NCI-H526 (cell line): ENCODE measurements at places on chromosomes 11 and 22.

DNA sequence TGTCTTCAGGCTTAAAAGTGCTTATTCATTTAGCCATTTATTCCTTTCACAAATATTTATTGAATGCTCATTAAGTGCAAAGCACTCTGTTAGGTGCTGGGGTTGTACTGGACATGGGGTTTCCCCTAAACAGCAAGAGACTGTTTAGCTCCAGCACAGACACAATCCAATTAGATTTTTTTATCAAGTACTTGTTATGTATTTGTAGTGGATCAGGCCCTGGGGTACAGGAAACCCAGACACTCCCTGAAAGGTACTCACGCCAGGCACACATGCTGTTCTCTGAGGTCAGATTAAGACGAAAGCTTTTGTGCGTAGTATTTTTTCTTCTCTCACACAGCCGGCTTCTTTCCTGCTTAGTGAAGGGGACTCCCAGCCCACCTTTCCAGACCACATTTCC lies 218.1 kb upstream of the PLET1 start:
- no peak for DNase-seq

- DNase-seq, result no peak
These were observed 57.8 kb downstream of the RBFOX2 start for GRCh38 chr22:35970616-35971455.

DNA sequence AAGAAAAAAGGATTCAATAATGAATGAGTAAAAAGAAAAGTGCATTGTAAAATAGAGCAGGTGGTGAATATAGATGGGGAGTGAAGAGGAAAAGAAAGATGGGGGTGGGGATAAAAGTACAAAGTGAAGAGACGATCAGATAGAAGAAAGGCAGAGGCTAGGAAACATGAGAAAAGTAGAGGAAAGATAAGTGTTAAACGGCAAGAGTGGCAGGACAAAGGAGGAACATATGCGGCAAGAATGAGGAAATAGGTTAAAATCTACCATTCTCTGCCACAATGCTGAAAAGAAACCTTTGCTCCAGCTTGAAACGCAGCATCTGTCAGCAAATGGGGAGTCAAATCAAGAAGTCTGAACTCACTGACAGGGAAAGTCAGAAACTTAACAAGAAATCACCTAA lies 6.8 kb downstream of the FUT4 start:
- DNase-seq, result no peak

DNA sequence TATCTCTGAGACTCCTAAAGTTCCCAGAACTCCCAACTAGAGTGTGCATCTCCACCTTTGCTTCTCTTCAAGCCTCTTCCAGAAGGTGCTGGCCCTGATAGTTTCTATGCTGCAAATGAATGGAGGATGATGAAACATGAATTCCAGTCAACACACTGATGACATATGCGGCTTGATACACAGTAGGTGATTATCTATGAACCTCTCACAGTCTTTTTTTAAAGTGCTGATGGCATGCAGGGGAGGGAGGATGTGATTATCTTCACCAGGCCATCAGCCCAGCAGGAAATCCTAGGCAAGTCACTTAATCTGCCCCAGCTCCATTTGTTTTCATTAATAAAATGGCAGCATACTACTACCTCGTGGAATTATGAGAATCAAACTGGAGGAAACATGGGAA lies 548.5 kb downstream of the SOX6 start:
- no peak for DNase-seq

DNA sequence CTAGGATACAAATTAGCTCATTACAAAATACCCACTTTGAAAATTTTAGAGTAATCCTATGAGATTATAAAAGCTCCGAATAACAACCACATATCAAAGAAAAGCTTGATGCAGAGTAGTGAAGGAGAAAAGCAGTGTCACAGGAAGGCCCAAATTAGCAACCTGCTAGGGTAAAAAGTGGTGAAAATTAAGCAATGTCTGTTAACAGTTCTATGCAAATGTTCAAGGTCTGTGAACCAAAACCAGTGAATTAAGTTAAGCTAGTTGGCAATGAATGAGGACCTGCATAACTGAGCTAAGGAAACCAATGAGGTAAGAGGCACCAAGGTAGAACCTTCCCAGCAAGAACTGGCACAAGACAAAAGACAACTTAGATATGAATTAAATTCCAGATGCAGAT lies 29.6 kb downstream of the PRDM10 start:
- peak; percentile 84 for DNase-seq

- no peak for DNase-seq
These were observed 10.0 kb downstream of the ROBO4 start for GRCh38 chr11:124887667-124888013.

DNA sequence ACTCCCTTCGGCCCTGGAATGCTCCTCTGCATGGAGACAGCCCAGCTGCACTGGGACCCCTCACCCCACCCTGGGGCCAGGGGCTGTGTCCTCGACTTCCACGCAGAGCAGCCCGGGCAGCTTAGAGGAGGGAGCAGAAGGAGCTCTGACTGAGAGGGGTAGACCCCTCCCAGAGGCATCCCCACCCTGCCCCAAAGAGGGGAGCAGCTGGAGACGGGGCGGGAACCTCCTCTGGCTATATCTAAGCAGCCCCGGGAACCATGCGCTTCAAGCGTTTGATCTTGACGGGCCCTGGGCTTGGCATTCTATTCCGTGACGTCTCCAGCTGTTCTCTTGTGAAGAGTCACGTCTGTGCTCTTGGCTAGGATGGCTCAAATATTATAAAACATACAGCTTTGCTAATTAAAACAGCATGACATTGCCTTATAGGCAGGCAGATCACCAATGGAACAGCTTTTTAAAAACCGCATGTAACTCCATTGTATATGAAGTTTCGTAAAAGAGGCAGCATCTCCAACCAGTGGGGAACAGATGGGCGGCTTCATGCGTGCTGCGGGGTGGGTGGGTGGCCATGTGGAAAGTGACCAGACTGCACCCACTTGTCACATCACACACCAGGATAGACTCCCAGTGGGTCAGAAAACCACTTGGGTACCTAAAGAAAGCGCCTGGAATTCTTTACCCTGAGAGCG lies 7.7 kb downstream of the KCNQ1 start:
- no peak for DNase-seq

- DNase-seq, result no peak
These were observed 48.9 kb downstream of the ARHGEF12 start for GRCh38 chr11:120385110-120385509.

DNA sequence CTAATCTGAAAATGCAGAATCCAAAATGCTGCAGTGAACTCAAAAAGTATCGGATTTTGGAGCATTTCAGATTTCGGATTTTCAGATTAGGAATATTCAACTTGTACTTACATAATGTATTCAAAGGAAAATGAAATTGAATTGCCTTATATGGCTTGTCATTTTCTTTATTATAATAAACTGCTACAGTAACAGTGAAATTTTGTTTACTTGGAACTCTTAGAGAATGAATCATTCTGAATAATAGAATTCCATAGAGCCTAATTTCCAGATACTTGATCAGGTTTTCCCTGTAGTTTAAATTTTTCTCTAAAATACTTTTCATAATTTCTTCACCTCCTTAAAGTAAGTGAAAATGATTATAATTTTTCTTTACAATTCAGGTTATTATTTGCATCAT lies 17.3 kb downstream of the TTC17 start:
- DNase-seq, result no peak

DNA sequence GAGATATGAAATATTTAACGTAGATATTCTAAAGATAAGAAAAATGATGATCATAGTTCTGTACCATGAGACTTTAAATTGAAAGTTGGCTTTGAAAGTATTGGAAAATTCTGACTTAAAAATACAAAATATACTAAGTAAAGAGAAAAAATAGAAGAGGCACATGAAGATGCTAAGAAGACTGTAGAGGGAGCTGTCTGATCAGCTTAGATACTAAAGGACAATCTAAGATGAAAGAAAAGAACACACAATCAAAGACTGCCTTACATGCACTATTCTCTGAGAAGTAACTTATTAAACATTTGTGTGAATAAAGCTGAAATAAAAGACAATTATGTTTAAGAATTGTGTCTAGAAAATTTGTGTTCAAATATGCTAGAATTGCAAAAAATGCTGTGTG lies 55.1 kb downstream of the RBMXL2 start:
- no peak for DNase-seq

DNA sequence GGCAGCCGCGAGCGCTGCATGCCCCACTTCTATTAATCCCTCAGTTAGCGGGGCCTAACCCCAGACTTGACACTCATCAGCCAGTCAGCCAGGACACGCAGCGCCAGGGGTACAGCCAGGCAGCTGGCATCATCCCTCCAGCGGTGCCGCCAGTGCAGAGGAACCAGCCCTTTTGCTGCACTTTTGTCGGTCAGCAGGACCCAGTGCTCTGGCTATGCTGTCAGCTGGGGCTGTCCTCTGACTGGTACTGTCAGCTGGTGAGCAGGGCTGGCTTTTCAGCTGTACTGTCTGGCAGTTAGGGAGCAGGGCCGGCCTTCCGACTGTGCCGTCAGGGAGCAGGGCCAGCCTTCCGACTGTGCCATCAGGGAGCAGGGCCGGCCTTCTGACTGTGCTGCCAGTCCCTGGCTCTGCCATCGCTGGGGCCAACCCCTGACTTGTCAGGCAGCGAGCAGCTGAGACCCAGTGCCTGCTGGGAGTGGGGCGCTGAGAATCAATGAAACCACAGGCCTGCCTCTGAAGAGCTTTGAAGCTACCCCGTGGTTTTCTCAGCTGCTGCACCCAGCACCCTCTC lies 115.4 kb downstream of the KIAA1671 start:
- DNase-seq, result no peak

- no peak for DNase-seq
These were observed 694.6 kb downstream of the TBC1D22A start for GRCh38 chr22:47457021-47457420.

GRCh38 chr11:95764267-95764898 lies 25.2 kb downstream of the FAM76B start:
- DNase-seq, result peak; percentile 87

DNA sequence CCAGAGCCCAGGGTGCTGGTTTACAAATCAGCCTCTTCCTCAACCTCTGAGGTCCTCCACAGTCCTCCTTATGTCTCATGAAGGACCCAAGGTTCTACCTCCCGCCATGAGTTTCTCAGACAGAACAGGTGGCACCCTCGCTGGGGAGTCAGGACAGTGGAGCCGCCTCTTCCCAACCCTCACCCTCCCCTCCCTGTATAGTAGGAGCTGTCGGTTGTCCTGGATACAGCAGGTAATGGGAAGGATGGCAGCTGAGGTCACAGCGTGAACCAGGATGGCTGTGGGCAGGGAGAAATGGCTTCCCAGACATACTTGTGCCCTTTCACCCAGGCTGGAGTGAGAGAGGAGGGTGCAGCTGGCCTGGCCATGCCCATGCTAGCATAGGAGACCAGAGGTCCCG lies 134.6 kb downstream of the CHST1 start:
- no peak for DNase-seq

- DNase-seq, result no peak
These were observed 814.2 kb upstream of the TENM4 start for GRCh38 chr11:80255021-80255420.

DNA sequence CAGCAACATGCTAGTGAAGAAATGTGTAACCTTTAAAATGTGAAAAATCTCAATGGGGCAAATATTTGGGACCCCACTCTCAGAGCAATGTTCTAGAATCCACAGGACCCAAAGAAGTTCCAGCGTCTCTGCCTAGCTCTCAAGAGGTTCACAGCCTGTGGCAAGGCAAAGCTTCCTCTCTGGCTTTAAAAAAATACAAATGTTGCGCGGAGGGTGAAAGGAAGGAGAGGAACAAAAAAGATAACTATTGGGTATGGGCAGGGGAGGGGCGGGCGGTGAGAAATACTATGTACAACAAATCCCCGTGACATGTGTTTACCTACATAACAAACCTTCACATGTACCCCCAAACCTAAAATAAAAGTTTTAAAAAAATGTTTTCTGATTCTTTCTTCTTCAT lies 53.6 kb downstream of the PITPNB start:
- no peak for DNase-seq

- DNase-seq, result no peak
These were observed 52.8 kb upstream of the LDLRAD3 start for GRCh38 chr11:35891096-35891495.

DNA sequence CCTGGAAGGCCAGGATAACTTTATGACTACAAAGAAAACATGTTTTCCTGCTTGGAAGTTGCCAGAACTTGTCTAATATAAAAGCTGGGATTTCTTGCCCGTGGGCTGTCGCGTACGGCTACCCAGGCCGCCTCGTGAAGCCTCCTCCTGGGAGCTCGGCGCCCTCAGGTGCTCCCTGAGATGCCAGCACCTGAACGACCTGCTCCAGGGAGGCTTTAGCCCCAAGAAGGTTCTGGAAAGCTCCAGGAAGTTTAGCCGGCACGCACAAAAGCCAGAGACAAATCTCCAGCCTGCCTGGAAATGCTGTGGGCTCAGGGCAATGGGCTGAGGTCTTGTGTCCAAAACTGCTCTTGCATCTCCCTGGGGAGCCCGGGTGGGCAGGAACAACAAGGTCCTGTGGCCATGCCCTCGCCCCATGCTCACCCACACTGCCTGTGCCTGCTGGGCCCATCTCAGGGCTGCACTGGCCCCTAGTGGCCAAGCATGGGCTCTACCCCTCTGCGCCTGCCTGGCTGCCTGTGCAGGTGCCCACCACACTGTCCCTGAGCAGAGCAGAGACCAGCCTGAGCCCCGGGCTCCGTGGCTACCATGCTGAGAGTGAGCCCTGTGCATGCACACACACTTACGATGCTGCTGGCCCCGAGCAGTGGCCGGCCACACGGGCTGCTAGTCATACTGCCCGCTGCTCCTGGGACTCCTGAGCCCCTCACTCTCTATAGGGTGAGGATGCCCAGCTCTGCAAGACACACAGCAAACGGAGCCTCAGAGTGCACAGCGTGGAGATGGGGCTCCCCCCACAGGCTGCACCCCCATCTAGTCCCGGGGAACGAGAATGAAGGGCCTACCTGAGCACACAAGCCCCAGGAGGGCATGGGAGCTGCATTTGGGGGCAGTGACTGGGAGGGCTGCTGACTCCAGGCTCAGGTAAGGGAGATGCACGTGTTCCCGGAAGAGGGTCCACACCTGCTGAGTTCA lies 4.9 kb upstream of the CELSR1 start:
- peak; percentile 42 for DNase-seq

DNA sequence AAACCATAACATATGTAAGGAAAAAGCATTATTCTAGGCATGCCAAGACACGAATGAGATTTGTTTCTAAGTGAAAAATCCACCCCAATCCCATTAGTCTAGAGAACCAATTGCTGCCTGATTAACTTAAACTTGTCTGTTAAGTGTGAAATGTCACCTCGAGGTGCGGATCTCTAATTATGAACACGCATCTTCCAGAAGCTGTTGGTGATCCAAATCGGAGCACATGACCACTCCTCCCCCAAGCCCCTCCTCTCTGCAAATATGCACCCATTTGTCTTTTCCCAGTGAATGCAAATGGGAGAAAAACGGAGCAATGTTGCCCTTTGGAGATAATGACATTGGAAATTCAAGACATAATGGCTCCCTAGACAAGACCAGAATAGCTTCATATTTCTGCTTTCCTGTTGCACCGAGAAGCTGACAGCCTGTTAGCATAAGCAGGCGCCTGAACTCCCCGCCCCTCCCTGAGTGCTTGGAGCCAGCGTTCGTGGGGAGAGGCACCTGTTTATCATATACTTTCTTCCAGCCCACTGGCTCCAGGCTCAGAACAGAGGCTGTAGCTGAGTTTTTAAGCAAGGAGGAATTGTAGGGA lies 6.0 kb upstream of the FXYD6 start:
- peak; percentile 92 for DNase-seq

- no peak for DNase-seq
These were observed 6.2 kb downstream of the CRYAB start for GRCh38 chr11:111905411-111905810.
